ENCODE measurements at places on chromosomes 3 and 15.

DNA sequence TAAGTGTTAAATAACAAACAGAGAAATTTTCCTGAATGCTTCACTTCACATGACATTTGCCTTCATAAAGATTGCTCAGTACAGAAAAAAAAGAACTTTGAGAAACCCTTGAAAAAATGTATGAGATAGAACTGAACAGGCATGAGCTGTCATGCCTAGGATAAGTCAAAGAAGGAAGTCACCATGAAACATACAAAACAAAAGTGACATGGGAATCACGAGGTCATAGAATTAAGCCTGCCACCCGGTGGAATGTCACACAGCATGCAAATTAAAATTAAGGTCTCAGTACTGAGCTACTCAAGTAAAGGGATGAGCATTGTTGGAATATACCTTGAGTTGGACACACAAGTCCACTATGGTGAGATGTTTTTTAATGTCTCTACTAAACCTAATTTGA, 652.5 kb upstream of the NECTIN3 start:
- no peak for DNase-seq

GRCh38 chr15:77889009-77889806, 188.3 kb downstream of the TBC1D2B start:
- DNase-seq: no peak

DNA sequence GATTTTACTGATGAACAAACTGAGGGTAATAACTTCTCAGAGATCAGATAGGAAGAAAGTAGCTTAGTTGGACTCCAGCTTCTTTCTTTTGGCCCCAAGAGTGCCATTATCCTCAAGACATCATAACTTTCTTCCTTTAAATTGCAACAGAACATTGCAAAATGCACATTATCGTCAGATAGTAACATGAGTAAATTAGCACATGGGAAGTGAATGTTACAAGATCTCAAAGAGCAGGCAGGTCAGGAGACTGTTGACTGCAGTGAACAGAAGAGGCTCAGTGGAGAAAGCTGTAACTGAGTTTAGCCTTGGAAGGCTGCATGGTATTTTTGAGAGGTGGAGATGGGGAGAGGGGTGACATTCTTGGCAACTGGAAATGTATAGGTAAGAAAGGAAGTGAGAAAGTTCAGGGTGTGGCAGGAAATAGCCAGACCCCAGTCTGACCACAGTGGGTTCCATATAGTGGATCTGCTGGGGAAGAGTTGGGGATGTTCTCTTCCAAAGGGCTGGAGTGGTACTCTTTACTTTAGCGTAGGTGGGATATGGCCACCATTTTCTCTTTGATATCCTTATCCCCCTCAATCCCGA, 307.7 kb downstream of the RPLP1 start:
- no peak for DNase-seq

DNA sequence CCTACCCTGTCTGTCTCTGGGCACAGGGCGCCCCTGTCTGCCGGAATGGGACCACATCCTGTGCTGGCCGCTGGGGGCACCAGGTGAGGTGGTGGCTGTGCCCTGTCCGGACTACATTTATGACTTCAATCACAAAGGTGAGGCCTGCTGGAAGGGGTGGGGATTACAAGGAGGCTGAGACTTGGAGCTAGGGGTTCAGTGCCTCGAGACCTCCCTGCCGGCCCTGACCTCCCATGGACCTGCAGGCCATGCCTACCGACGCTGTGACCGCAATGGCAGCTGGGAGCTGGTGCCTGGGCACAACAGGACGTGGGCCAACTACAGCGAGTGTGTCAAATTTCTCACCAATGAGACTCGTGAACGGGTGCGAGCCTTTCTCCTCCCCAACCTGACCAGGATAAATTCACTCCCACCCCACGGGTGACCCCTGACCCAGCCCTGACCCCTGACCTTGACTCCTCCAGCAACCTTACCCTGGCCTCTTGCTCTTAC, 20.4 kb downstream of the PTH1R start:
- no peak for DNase-seq

DNA sequence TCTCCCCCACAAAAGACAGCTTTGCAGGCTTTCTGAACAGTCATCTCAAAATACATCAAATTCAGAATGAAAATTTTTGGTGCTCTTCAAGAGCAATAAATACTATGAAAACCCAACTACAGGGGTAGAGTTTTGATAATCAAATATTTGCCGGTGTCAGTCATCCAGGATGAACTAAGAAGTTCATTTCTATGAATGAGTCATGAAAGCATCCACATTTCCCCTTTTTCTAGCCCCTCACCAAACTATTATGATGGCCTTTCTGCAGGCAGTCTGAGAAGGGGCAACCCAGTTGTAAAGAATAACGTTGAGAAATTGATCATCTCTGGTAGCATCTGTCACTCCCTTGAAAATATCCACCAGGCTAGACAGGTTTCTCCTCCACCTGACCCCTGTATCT, 3.1 kb upstream of the LPCAT4 start:
- no peak for DNase-seq

- no peak for DNase-seq
Measured at GRCh38 chr3:24595796-24596195, 101.1 kb upstream of the THRB start.

GRCh38 chr3:66507423-66508260, 6.8 kb upstream of the LRIG1 start:
- no peak for DNase-seq

DNA sequence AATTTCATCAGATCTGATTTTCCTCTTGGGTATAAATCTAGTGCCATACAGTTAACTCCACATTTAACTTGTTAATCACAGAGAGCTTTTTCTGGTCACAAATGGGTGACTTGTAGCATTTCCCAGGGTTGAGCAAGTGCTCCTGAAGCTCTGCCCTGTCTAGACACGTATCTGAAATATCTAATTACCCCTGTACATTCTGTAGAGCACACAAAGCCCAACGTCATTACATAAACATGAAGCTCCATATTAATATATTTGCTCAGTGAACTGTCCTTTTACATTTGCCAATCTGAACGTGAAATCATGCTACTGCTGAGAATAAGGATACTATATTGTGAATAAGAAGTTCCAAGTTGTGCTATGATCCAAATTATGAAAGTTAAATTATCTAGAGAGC, 49.0 kb downstream of the THBS1 start:
- peak; percentile 1 for DNase-seq

DNA sequence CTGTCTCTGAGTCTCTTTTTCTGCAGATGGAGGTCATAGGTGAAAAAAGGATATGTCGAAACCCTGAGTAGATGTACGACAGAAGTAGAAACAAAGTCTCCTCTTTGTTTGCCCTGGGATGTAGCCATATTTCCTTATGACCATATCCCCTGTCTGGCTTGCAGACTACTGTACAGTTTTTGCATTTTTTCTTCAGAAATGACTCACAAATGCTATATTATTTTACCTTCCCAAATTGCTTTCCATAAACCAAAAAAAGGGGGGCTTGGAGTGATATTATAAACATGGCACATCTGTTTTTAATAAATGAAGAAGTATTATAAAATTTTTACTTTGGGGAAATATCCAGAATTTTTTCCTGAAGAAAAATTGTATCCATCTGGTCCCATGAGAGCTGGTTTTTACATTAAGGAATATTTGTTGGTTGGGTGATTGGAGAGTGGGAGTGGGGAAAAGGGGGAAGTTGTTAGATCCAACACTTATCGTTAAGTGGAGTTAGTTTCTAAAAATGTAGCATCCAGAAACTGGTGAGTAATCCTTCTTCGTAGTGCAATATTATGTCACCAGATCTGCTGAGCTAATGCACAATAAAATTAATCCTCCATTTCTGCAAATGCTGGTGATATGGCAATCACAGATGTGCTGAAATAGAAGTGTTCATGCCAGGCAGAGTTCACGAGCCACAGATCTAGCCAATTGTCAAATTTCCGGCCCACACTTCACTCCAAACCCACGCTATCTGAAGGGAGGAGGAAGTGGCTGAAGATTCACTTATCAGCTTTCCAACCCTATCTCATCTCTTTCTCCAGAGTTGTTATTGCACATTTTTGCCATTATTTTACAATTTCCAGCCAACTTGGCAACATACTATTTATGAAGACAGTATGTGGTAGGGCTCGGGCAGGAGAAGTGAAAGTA, 313.6 kb upstream of the ATP11B start:
- DNase-seq: no peak

DNA sequence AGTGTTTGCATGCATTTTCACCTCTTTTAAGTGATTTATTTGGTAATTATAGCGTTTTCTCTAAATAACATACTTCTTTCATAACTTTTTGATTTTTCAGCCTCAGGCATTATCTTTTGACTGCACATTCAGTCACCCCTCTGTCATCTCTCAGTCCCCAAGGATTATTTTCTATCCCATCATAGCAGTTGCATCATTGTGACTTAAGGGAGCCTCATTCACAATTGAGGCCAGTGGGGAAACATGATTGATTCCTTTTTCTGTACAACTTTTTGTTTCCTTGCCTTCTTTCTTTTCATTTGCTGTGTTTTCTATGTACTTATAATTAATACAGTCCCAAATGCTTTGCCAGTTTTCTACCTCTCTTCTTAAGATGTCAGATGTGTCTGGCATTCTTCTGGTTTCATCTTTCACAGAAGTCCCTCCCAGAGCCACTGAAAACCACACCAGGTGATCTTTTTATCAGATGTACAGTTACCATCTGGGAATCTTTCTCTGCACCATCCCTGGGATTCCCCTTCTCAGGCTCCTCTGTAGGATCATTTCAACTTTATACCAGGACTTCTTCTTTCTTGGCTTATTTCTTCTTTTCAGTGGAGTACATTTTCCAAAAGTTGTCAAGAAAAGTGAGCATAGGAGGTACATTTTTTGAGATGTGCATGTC, 151.4 kb downstream of the RAP2B start:
- DNase-seq: no peak

DNA sequence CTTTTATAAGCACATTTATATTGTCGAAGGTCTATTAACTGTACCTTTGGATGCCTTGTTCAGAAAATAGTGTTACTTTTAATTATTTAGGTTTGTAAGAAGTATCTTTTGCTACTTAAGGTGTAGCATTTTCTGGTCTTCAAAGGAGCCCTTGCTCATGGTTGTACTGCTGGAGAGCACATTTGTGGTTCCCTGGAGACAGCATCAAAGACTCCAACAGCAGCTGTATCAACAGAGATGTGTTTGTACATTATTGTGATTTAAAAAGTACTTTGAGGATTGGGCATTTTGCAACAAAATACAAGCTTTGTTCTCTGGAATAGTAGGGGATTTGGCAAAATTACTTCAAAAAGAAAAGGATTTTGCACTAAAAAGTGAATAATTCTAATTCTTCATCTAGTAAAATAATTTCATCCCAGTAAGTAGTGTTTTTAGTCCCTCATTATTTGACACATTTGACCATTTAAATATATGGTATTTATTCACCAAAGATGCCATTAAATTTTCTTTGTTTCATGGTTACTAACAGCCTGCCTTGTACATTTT, 16.5 kb downstream of the TBC1D23 start:
- DNase-seq: no peak

GRCh38 chr3:129605203-129605921, 1.1 kb downstream of the PLXND1 start:
- peak; percentile 31 for DNase-seq

DNA sequence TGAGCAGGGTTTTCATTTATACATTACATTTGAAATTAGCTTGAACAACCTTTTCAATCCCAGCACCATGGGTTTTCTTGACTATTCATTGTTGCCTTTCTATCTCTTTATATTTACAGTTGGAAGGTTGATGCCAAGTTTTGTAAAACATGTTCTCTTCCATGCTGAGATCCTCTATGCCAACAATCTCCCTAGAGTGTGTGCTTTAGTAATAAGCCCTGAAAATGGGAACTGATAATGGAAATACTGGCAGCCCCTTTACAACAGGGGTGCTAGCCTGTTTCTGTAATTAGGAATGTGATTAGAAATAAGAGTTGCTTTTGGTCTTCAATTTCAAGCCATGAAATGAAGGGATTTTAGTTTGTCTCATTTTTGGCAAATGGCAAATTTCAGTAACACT, 239.9 kb upstream of the NAALADL2 start:
- DNase-seq: no peak

GRCh38 chr3:21879184-21879886, 128.3 kb upstream of the ZNF385D start:
- DNase-seq: no peak

GRCh38 chr15:101115393-101115785, 136.5 kb downstream of the CHSY1 start:
- no peak for DNase-seq

All from NCI-H510A treated with DMSO at 0.1 percent for 48 hours (cell line).